ENCODE measurements at places on chromosomes 3 and 15.

DNA sequence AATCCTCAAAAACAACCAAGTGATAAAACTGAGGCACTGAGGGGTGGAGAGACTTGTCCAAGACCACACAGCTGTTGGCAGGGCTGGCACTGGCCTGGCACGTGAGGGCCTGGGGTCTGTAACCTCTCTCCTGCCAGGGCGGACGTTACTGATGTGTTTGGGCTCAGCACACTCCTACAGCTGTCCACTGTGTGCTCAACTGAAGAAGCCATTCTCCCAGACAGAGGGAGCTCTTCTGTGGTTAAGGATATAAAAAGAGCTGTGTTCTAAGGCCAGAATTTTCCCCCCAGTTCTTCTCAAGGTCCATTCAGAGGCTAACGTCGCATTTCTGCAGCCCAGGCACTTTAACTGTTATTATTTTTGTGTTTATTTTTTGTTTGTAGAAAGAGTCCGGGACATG lies 429.0 kb upstream of the ATP11B start:
- no peak for DNase-seq

DNA sequence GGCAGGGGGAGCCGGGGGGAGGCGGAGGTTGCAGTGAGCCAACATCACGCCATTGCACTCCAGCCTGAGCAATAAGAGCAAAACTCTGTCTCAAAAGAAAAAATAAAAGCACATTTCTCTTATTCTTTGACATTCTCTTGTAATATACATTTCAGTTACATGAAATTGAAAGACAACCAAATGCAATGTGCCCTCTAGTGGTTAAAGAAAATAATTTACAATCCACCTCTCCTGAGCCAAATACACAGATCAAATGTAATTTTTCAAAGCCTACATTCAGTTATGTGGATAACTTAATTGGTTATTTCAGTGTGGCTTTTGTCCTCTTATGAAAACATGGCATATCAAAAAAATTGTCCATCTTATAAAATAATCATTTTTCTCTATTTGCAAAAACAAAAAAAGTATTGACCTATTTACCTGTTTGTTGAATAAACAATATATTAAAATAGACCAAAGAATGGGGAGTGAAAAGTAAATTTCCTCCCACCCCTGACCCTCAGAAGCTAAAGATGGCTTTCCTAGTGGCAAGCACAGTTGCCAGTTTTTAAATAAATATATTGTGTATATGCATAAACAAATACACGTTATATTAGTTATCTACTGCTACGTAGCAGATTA lies 14.2 kb upstream of the U2SURP start:
- no peak for DNase-seq

DNA sequence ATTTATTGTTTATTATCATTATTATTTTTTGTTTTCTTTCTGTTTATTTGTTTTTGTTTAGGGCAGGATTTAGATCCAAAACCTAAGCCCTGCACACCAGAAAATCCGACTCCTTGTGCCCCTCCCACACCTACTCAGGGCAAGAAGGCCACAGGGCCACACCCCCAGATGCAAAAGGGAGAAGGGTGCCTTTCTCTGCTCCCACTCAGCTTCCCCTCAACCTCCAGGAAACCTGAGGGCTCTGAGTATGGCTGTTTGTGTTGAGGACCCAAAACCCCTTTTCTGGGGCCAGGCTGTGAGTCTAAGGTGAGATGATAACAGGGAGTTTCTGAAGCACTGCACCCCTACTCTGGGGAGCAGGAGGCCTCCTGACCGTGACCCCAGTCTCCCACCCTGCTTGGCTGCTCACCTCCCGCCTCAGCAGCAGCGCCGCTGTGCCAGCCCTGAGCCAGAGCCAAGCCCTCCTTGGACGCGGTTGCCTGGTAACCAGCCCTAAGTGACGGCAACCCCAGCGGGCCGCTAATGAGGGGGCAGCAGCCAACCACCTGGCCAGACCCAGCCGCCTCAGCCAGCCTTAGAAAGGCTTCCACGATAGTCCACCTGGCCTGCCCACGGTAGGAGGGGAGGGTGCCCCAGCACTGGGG lies 6.4 kb upstream of the C15orf39 start:
- DNase-seq = no peak

DNA sequence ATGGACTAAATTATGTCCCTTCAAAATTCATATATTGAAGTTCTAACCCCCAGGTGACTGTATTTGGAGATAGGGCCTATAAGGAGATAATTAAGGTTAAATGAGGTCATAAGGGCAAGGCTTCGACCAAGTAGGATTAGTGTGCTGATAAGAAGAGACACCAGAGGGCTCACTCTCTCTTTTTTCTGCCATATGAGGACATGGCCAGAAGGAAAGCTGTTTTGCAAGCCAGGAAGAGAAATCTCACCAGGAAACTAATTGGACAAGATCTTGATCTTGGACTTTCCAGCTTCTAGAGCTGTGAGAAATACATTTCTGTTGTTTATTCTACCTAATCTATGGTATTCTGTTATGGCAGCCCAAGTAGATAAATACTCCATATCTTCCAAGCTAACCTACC lies 503.6 kb upstream of the NAALADL2 start:
- no peak for DNase-seq

GRCh38 chr3:4078903-4079302 lies 224.3 kb upstream of the SETMAR start:
- no peak for DNase-seq
